Upper lobe of left lung (tissue), 6 donors: ENCODE measurements at places on chromosomes 7 and 10.
A peak's percentile ranks its signal among the peaks of the same experiment; 100 is the strongest.

GRCh38 chr10:22681783-22682183, 32.6 kb downstream of the PIP4K2A start:
- DNase-seq, result no peak

DNA sequence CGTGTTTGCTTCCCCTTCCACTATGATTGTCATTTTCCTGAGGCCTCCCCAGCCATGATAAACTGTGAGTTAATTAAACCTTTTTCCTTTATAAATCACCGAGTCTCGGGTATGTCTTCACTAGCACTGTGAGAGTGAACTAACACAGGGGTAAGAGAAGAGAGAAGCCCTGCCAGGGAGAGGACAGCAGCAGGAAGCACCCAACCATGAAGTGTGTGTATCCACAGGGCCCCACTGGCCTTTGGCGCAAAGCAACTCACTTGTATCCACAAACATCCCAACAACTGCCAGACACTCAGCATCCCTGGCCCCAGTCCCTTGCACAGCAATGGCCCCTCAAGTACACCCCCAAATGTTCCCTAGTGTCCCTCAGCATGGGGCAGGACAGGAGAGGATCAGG, 115.1 kb downstream of the MAD1L1 start:
- no peak for DNase-seq

GRCh38 chr7:34835901-34836600, 178.0 kb downstream of the NPSR1 start:
- no peak for DNase-seq

DNA sequence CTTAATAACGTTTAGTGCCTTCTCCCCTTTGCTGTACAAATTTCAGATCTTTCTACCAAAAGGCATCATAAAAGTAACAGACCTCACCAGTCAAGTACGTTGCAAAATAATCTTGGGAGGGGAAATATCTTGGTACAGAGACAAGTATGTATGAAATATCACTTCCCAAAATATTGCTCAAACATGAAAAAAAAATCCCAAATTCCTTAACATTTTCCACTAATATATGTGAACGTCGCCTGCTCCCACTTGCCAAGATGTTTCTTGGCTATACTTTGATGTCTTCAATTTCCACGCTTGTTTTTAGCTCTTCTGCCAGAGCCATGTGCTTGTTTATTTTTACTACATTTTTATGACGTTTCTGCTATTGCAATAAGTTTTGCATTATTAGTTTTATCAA, 223.5 kb downstream of the PLXNA4 start:
- DNase-seq, result no peak

DNA sequence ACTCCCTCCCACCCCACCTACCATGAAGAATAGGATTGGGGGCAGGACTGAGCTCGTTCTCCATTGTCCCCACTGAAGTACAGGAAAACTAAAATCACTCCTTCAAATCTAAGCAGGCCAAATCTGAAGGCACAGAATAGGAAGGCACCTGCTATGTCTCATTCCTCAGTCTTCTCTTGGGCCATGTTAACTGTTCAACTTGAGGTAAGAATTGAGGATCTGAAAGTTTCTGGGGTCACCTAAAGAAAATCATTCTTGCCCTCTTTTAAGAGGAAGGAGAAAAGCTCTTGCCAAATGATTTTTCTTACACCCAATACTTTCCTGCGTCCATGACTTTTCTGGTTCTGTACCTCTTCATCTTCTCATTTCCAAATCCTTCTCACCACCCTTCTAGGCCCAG, 4.9 kb downstream of the CPN1 start:
- DNase-seq, result no peak

GRCh38 chr10:89550509-89550908, 15.1 kb upstream of the SLC16A12 start:
- no peak for DNase-seq

DNA sequence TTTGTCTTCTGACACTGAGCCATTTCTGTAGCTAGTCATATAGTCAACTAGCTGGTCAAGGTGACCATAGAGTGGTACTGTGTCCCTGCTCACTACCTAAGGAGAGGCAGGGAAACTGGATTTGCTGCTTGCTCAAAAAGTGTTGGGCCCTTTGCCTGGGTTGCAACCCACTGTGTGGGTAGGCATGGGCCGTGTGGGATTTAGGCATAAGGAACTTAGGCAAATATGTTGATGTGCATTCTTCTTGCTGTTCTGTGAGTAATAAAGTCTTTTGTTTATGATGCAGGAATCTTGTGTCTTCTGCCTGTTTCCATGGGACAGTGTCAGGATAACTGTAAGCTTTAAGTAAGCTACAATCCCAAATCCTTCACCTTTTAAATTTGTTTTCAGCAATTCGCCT, 23.1 kb upstream of the TCTN3 start:
- no peak for DNase-seq

DNA sequence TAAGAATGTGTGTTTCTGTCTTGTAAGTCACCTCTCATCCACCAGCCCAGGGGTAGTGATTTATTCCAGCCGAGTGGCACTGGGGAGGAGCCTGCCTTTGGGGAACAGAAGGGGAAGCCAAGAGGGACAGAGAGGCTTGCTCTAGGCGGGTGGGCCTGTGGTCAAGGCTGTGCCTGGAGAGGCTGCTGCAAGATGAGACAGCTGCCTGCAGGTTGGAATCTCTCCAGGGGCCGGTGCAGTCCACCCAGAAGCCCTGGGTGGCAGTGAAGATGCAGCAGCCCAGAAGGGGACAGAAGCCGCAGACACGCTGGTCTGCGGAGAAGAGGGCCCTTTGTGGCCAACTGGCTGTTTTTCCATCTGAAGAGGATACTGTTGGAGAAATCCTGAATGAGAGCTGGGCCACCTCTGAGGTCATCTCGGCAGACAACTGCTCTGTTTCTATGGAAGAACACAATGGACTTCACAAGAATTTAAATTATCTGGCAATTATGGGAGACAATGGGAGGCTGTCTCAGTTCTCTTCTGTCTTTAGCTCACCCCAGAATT, 175.7 kb downstream of the GFRA1 start:
- DNase-seq, result no peak

GRCh38 chr10:52486840-52487611, 172.9 kb downstream of the DKK1 start:
- DNase-seq, result no peak

GRCh38 chr7:79244482-79244881, 209.0 kb downstream of the MAGI2 start:
- DNase-seq, result no peak

DNA sequence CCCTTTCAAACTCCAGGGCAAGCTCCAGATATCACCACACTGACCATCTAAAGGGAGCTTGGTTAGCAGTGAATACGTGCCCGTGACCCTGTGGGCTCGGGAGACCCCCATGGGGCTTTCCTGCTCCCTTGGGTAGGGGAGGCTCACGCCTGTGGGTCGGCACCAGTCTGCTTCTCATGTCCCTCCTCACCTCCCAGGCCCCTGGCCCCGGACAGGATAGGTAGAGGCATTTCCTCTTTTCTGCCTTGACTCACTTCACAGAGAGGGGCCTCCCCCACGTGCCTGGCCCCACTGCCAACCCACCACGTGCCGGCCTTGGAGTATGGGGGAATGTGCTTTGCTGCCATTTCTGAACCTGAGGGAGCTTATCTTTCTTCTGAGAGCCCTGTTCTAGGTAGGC, 131.3 kb upstream of the FAM20C start:
- DNase-seq, result peak; percentile 22

GRCh38 chr10:117005527-117006055, 604 bp upstream of the SHTN1 start:
- DNase-seq, result peak; percentile 29

DNA sequence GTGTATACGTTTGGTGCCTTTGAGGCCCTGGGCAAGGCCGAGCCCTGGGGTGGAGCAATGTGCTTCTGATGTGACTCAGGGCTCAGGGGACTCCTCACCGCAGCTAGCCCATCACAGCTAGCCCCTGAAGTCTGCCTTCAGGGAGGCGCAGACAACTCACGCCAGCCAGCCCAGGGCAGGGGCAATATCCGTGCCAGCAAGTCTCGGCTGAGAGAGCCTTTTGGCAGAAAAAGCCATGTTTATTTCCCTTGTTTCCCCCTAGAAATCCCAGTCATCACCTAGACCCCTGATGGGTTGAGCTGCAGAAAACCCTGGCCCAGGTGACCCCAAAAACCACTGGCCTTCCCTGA, 90.4 kb downstream of the CHST15 start:
- no peak for DNase-seq

DNA sequence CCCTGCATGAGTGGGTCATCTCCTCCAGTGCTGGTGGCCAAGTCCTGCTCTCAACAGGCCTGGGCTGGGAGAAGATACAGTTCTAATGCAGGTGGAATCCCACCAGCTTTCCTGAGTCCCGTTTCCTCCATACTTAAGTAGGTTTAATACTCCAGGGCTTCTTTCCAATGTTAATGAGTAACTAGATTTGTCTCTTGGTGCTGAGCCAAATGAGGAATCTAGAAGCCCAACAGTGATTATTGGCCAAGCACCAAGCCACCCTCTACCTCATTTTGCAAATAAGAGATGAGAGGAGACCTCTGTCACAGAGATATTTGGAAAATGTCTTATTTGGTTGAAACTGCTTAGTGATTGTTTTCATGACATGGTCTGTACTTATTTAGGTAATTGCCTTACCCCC, 37.1 kb downstream of the STARD3NL start:
- no peak for DNase-seq

DNA sequence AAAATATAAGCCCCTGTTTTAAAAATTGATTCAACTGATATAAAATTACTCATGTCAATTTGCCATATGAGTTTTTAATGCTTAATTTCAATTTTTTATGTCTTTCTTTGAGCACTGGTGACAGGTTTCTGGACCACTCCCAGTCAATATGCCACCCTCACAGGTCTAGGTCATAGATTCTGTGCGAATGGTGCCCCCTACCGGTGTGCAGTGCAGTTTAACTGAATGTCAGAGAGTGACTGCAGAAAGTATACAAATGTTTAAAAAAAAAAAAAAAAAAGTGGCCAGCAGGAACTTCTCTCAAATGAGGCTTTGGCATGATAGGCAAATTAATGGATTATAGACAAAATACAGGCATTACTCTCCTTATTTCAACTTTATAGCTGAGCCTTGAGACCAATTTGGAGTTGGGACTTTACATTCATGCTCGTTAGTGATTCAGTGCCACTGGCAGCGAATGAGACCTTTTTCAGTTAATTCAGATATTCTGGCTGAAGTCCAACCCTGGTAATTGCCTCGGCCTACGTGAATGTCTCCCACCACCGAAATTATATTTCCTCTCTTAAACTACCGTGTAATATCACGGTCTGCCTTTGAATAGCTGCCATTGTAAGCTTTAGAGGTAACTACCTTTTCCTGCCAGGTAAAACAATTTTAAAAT, 427.6 kb downstream of the PHTF2 start:
- DNase-seq, result no peak

DNA sequence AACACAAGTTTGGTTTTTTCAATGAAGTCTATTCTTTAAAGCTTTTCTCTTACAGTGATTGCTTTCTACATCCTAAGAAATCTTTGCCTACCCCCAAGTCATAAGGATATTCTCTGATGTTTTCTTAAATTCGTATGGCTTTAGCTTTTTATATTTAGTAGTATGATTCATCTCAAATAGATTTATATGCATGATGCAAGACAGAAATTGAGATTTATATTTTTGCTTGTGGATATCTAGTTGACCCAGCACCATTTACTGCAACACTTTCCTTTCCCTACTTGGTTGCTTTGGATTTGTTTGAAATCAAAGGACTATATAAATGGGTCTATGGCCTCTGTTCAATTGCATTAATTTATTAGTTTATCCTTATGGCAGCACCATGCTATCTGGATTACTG, 113.9 kb downstream of the ZNF438 start:
- DNase-seq, result no peak

DNA sequence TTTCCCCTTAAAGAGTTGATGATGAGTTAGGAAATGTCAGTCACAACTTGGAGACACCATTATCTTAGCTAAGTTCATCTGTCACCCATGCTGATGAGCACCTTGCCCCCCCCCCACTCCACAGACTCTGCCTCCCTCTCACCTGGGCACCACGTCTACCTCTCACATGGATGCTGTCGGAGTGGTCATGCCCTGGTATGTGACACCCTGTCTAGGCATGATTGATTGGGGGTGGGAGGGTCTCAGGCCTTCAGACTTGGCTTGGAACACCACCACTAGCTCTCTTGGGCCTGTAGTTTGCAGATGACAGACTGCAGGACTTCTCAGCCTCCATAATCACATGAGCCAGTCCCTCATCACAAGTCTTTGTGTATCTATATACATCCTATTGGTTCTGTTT, 78.0 kb downstream of the WDR37 start:
- no peak for DNase-seq

GRCh38 chr7:22278660-22279059, 78.3 kb downstream of the RAPGEF5 start:
- no peak for DNase-seq

DNA sequence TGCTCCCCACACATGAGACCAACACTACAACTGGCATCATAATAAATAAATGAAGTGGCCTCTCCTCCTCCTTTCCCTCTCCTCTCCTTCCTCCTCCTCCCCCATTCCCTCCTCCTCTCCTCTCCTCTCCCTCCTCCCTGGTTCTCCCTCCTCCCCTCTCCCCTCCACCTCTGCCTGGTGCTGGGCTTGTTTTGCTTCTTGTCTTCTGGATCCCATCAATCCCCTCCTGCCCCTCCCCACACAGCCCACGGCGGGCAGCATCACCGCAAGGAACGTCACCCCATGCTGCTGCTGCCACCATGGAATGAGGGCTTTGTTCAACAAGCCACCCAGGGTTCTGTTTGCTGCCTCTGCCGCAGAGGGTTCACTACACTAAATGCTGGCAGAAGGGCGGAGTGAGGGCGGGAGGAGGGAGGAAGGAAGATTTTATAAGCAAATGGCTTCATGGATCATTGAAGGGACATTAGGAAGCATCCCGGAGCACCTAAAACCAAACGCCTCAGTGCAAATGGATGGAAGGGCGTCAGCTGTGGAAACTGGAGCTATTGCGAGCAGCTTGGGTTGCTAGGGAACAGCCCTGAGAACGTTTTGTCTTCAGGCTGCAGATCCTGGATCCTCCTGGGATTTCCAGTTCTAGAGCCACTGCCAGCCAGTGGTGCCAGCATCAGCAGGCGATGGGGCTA, 379.7 kb upstream of the ZMIZ1 start:
- no peak for DNase-seq

GRCh38 chr7:78510580-78511188, 712.1 kb downstream of the PHTF2 start:
- DNase-seq, result no peak

DNA sequence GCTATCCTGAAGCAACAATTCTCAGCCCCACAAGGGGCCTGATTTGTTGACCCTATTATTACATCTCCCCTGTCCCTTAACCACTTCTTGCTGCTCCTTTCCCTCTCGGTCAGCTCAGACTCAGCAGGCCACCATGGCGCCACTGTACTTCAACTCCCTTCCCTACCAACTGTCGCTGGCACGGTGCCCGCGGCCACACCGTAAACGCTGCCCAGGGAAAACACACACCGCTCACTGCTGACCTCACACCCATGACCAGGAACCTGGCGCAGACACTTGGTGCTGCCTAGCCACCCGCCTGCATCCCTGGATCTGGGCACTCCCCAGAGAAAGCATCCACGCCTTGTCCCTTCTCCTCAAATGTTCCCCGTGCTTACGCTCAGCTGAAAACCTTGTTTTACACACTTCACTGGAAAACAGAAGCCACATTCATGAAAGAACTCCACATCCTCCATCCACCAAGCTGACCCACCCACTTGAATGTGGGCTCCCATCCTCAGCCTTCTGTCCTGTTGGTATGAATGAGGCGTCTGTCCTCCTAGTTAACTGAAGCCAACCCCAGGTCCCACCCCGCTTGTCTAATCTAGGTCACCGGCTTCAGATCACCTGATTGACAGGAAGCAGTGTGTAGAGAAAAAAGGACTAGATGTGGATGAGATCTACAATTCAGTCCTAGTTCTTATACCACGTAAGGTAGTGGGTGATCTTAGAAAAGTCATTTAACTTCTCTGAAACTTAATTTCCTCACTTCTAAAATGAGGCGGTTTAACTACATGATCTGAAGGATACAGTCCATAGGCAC, 28.5 kb upstream of the CRYGN start:
- no peak for DNase-seq
